WTC11 (cell line): ENCODE measurements at places on chromosomes 2 and 18. TPM values are rescaled to one million over a fixed set of nuclear protein-coding genes. Genes with fewer than 3 reads are reported as not detected.

GRCh38 chr2:181573140-181573736 is 83.7 kb downstream of the CERKL start:
- DNase-seq, result no peak

DNA sequence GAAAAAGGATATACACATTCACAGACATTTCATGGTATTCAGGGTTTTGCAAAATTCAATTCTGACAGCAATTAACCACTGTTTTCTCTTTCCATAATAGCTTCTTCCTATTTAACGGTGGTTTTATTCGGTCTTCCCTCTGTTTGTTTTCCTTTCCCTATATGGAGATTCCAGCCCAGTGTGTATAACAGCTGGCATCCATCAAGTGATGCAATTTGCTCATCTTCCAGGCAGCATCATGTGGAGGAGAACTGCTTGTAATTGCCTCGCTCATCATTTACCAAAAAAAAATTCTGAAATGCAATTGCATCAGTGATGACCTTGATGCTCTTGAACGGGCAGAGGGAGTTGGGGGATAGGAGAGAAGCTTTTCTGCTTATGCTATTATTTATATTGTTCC is 165.9 kb upstream of the PGAP1 start:
- no peak for DNase-seq

DNA sequence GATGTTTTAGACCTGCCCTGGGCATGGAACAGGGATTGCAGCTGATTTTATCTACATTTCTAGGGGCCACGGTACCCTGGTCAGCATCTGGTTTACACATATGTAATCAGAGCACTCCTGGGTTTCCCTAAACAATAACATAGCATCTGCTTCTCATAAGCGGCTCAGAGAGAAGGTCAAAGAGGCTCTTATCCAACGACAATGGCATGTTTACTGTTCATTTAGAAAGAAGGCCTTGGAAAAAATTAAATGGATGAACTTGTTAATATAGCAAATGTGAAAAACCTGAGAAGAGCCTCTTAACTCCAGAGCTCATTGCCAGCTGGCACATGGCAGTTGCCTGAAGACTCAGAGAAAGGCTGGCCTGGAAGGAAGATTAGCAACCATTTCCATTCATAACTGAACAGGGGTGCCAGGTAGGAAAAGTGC is 202.8 kb upstream of the THUMPD2 start:
- DNase-seq, result no peak

The LOXL3 gene
- total RNA-seq, result 21.1 to 27.2 TPM (median 23.9 TPM) in 3 replicates

GRCh38 chr18:35680139-35680551 is 98.6 kb downstream of the GALNT1 start:
- DNase-seq, result no peak

GRCh38 chr18:13696961-13697360 is 29.4 kb downstream of the FAM210A start:
- DNase-seq, result no peak

The LAMA3 gene
- 0.50 to 0.89 TPM (median 0.83 TPM) in 3 replicates for total RNA-seq

DNA sequence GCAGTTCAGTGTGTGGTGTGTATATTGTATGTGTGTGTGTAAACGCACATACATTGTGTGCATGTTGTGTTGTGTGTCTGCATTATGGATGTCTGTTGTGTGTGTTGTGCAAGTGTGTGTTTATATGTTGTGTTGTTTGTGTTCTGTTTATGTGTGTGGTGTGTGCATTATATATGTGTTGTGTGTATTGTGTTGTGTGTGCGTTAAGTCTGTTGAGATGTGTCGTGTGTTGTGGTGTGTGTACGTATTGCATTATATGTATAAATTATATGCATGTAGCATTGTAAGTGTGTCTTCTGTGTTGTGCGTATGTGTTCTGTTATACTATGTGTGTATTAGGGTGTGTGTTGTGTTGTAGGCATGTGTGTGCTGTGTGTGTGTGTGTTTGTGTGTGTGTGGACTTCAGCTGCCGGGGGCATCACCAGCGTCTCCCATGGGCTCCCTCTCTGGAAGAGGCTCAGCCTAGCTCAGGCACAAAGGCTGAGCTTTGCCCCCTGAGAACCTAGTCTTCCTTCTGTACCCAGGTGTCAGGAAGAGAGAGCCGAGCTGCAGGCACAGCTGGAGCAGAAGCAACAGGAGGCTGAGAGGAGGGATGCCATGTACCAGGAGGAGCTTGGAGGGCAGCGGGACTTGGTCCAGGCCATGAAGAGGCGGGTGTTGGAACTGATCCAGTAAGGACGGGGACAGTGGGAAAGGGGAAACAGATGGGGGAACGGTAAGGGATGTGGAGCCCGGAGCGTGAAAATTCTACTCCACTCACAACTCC is 13.7 kb downstream of the RUFY4 start:
- no peak for DNase-seq

- DNase-seq, result no peak
Observed at GRCh38 chr2:33208400-33208799, 261.6 kb downstream of the LTBP1 start.

The GPD2 gene
- 29.7 to 32.5 TPM (median 32.2 TPM) in 3 replicates for total RNA-seq

- DNase-seq, result peak; percentile 24
Observed at GRCh38 chr2:150548527-150548926, 61.1 kb upstream of the RND3 start.

GRCh38 chr2:227513113-227513512 is 41.2 kb downstream of the AGFG1 start:
- no peak for DNase-seq

GRCh38 chr2:177678939-177679338 is 286.4 kb downstream of the AGPS start:
- no peak for DNase-seq

The SPDYA gene
- total RNA-seq, result 0.30 to 0.61 TPM (median 0.46 TPM) in 3 replicates

The B3GNT7 gene
- 151 to 197 TPM (median 194 TPM) in 3 replicates for total RNA-seq

DNA sequence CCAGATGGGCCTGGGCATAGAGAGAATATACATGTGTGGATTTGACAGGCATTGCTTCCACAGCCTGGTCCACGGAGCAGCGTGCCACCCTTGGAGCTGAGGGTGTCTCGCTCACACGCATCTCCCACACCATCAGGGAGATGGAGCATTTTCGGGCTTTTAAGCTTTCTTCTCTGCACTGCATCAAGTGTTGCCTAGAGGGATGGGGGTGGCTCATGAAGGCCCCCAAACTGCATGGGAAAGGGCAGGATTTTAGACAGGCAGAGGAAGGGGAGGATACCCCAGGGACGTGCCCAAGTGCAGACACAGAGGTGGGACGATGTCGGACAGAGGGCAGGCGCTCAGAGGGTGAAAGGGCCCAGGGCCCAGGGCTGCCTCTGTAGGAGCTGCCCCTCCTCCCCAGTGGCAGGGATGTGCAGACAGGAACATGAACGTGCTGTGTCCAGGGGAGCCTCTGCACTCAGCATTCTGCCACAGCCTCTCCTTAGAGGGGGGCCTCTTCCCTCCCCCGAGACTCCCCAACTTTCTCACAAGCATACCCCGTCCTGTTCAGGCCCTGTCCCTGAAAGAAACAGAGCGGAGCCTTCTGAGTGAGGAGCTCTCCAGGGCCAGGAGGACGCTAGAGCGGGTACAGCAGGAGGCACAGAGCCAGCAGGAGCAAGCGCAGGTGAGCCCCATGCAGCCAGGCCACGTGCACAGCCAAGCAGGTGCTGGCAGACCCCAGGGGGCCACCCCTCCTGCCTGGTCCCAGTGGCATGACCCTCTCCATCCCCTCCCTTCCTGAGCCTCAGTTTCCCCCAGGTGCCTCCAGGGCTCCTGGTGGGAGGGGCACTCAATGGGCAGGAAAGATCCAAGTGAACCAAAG is 42.9 kb upstream of the SNED1 start:
- DNase-seq, result no peak

GRCh38 chr18:34322365-34323289 is 97.9 kb upstream of the NOL4 start:
- DNase-seq, result peak; percentile 66

The GAL3ST2 gene
- total RNA-seq, result 0.73 to 0.98 TPM (median 0.78 TPM) in 3 replicates

The RFTN2 gene
- 1.1 to 1.9 TPM (median 1.5 TPM) in 3 replicates for total RNA-seq

DNA sequence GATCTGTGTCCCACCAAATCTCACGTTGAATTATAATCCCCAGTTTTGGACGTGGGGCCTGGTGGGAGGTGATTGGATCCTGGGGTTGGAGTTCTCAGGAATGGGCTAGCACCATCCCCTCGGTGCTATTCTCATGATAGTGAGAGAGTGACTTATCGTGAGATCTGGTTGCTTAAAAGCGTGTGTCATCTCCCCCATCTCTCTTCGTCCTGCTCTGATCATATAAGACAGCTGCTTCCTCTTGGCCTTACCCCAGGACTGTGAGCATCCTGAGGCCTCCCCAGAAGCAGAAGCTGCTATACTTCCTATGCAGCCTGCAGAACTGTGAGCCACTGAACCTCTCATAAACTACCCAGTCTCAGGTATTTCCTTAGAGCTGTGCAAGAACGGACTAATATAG is 163.7 kb upstream of the NDUFV2 start:
- DNase-seq, result no peak

The CHRNA1 gene
- not detected in 3 replicates for total RNA-seq

- DNase-seq, result no peak
Observed at GRCh38 chr18:50069422-50069821, 125.5 kb downstream of the MYO5B start.

DNA sequence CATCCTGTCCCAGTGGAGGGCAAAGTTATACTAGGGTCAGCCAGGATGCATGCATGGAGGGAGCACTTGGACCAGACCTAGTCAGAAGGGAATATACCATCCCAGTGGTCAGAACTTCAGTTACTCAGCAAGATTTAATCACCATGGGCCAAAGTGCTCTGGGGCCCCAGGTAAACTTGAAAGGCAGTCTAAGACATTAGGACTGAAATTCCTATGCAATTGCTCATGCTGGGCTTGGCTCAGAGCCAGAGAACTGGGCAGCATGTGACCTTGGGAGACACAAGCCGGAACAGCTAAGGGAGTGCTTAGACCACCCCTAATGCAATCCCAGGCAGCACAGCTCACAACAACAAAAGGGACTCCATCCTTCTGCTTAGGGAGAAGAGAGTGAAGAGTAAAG is 401.3 kb downstream of the KCNJ3 start:
- peak; percentile 55 for DNase-seq

- no peak for DNase-seq
Observed at GRCh38 chr18:50830544-50830943, 10.7 kb upstream of the MRO start.

DNA sequence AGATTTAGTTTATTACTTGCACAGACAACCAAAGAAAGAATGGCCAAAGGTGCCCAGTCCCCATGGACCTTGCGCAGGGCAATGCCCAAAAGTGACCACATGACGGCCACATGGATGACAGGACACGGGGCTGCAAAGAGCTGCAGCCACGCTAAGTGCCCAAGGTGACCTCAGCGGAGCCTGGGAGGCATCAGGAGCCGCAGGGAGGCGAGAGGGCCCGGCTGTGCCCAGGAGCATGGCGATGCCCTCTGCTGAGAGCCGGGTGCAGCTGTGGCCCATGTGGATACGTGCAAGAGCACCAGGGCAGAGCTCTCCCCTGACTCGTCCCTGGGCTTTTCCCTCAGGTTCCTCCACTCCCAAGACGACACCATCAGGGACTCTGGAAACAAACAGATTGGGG is 14.7 kb downstream of the HES6 start:
- DNase-seq, result no peak

GRCh38 chr2:43179942-43180341 is 46.5 kb downstream of the ZFP36L2 start:
- peak; percentile 60 for DNase-seq

GRCh38 chr2:218366621-218367414 is 10.2 kb downstream of the CATIP start:
- no peak for DNase-seq

- DNase-seq, result no peak
Observed at GRCh38 chr2:159788253-159788652, 9.8 kb downstream of the CD302 start.

The UGT1A5 gene
- not detected in 3 replicates for total RNA-seq

DNA sequence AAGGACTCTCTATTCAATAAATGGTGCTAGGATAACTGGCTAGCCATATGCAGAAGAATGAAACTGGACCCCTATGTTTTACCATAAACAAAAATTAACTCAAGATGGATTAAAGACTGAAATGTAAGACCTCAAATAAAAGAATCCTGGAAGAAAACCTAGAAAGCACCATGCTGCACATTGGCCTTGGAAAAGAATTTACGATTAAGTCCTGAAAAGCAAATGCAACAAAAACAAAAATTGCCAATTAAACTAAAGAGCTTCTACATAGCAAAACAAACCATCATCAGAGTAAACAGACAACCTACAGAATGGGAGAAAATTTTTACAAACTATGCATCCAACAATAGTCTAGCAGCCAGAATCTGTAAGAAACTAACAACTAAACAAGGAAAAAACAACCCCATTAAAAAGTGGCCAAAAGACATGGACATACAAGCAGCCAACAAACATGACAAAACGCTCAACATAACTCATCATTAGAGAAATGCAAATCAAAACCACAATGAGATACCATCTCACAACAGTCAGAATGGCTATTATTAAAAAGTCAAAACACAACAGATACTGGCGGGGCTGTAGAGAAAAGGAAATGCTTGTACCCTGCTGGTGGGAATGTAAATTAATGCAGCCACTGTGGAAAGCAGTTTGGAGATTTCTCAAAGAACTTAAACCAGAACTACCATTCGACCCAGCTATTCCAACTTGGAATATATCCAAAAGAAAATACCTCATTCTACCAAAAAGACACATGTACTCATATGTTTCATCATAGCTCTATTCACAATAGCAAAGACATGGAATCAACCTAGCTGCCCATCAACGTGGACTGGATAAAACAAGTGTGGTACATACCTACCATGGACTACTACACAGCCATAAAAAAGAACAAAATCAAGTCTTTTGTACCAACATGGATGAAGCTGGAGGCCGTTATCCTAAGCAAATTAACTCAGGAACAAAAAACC is 30.6 kb downstream of the SEPTIN10 start:
- no peak for DNase-seq

- DNase-seq, result no peak
Observed at GRCh38 chr2:237171396-237171795, 85.7 kb downstream of the COPS8 start.

GRCh38 chr2:112566104-112566503 is 18.3 kb upstream of the CHCHD5 start:
- no peak for DNase-seq

The CRYGC gene
- total RNA-seq, result not detected in 3 replicates

- no peak for DNase-seq
Observed at GRCh38 chr18:78904179-78904531, 75.5 kb upstream of the SALL3 start.

- no peak for DNase-seq
Observed at GRCh38 chr2:217058791-217059755, 199.2 kb upstream of the TNP1 start.

The BCL2L11 gene
- 19.3 to 20.8 TPM (median 20.7 TPM) in 3 replicates for total RNA-seq
